Right forelimb (tissue), 1 donor: ENCODE measurements at places on chromosomes 6 and 20.
A peak's percentile ranks its signal among the peaks of the same experiment; 100 is the strongest.

GRCh38 chr6:105136431-105137350 lies 43.1 kb downstream of the POPDC3 start:
- DNase-seq = peak; percentile 79

GRCh38 chr20:22914291-22914690 lies 120.8 kb upstream of the SSTR4 start:
- no peak for DNase-seq

GRCh38 chr6:170244721-170245474 lies 46.0 kb downstream of the DLL1 start:
- DNase-seq = no peak

GRCh38 chr6:113994934-113995342 lies 24.0 kb upstream of the HDAC2 start:
- peak; percentile 46 for DNase-seq

DNA sequence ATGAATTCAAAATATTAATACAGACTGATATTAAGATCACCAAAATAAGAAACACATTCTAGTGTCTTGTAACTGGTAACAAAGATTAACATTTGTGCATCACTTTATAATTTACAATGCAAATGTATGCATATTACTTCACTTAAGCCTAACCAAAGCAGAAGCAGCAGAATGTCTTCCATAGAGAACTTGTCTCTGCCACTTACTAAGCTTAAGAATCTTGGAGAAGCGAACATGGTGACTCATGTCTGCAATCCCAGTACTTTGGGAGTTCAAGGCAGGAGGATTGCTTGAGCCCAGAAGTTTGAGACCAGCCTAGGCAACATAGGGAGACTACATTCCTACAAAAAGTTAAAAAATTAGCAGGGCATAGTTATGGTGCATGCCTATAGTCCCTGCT lies 18.8 kb downstream of the AK9 start:
- DNase-seq = no peak

- DNase-seq = no peak
Observed at GRCh38 chr6:47134476-47135189, 92.5 kb upstream of the ADGRF1 start.

DNA sequence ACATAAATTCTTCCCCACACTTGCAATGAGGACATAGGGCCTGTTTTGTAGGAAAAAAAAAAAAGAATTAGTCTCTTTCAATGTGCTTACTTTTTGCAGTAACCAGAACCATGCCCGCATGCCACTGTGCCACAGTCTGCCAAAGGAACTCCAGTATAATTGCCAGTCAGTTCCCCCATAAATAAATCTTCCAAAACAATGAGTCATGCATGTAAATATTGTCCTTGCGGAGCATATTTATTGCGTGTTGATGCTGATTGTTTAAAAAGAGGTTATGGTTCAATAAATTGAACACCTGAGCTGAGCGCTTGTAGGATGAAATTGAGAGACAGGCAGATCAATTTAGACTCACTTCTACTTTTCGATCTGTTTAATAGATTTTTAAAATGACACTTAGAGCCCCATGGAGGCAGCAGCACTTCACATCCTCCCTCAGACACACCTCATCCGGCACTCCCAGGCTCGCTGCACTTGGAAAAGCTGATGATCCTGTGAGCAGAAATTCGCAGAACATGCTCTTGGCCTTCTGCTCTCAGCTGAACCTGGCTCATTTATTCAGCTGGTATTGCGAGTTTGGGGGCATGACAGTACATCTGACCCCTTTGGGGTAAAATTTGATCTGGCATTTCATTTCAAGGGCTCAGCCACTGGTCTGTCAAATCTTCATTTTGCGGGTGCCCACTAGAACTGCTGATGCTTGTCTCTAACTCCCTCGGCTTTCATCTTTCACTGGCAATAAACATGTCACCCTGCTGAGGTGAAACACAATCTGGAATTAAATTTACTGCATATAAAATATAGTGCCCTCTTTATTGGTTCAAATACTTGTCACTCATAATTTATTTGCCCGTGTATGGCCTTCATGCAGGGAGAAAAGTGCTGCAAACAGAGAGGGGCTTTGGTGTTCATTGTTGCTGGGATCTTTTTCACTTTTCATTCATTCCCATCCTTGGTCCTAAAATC lies 371.1 kb upstream of the POU3F2 start:
- DNase-seq = no peak

- no peak for DNase-seq
Observed at GRCh38 chr6:37936906-37937305, 117.4 kb downstream of the ZFAND3 start.

GRCh38 chr6:156154896-156155295 lies 622.3 kb upstream of the ARID1B start:
- DNase-seq = no peak

GRCh38 chr6:125474061-125474460 lies 172.3 kb upstream of the HDDC2 start:
- no peak for DNase-seq
